ENCODE measurements at places on chromosomes 4 and X. TPM values are rescaled to one million over a fixed set of nuclear protein-coding genes. Genes with fewer than 3 reads are reported as not detected.

DNA sequence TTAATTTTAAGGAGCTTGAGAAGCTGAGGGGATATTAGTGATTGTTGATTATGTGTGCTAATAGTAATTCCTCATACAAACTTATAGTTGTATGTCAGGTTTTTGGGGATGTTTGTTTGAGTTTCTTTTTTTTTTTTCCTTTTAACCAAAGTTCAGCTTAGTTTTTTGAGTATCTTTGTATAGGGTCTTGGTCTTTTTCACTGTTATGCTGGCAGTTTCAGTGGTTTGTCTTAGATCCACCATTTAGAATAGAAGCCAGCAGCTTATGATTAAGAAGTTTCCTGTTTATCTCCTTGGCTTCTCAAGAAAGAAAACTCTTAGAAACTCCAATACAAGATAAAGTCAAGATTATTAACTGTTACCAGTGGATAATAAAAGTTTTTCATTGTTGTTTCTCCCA, 16.1 kb downstream of the CPEB2 start:
- no peak for DNase-seq

GRCh38 chr4:8891646-8892555, 20.3 kb upstream of the HMX1 start:
- no peak for DNase-seq

DNA sequence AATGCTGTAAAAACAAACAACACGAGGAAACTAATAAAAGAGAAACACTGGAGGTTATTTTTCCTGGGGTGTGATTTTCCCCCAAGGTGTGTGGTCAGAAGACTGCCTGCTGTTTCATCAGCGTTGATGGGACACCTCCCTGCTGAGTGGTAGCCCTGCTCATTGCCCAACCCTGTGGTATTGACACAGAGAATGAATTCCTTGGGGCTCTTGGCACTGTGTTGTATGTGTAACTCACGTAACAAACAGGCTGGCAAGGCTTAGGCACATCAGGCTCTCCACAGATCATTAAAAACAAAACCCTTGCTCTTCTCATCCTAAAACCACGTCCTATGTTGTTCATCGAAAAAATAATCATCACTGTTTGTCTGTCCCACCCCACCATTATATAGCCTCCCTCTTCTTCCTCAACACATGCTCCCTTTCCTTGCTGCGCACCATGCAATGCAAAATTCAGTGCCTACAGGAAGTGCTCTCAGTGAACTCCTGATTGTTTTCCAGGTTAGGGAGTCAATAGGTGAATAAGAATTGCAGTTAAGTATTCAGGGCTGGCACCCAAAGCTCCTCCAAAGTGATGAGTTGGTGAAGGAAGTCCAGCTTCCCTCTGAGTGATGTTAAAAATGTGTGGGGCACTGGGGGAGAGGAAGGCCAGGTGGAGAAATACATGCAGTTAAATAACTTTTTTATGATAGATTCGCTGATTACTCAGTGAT, 11.4 kb upstream of the PUDP start:
- peak; percentile 39 for DNase-seq

- DNase-seq: no peak
These were observed 1981.9 kb upstream of the TENM3 start for GRCh38 chr4:180261346-180261745.

- DNase-seq: no peak
These were observed 29.5 kb downstream of the ANTXR2 start for GRCh38 chr4:80043541-80043940.

GRCh38 chr4:144701683-144702233, 55.8 kb downstream of the HHIP start:
- peak; percentile 65 for DNase-seq

The ATP2B3 gene
- total RNA-seq: not detected

Data from M059J (cell line).